ENCODE measurements at places on chromosomes 2 and 18.

GRCh38 chr2:31238126-31238905 lies 4.4 kb downstream of the EHD3 start:
- no peak for DNase-seq

DNA sequence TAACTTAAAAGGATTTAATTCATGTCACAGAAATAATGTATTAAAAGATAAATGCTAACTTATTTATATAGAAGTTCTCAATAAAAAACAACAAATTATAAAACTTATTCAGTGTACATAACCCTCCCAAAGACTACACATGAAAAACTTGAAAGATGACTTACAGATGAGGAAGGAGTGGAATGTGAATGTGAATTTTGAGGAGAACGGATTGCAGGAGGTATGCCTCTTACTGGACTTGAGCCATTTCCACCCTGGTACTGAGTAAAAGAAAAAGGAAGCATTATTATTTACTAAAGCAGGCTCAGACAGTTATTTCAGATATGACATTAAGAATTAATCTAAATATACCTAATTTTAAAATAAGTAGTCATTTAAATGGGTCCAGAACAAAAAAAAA lies 104.4 kb downstream of the TLK1 start:
- no peak for DNase-seq

DNA sequence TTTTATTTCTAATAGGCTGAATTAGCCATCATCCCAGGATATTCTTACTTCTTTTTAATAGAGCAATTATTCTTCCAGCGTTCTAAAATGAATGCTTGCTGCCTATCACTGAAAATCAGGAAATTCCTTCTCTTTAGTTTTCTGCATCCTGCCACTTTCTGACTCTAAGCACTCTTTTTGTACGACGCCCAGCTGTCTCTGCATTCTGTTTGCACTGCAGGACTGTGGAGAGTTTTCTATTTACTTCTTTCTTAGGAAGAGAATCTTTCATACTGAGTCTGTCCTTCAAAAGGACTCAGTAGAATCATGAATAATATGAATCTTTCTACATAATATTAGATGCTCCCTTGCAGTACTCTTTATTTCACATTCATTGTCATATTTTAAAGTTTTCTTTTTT lies 360.4 kb upstream of the DSEL start:
- no peak for DNase-seq

DNA sequence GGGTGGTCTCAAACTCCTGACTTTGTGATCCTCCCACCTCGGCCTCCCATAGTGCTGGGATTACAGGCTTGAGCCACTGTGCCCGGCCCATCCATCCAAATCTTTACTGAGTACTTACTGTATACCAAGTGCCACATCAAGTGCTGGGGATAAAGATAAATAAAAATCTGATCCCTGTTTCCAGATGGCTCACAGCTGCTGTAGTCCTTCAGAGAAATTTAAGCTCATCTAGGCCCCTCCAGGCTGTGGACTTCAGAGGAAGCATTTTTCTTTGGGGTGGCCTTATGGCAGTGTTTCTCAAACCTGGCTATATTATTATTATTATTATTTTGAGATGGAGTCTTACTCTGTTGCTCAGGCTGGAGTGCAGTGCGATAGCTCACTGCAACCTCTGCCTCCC lies 33.7 kb upstream of the GTF2A1L start:
- DNase-seq = no peak

- no peak for DNase-seq
Observed at GRCh38 chr2:43000242-43001054, 208.1 kb upstream of the HAAO start.

GRCh38 chr2:223523551-223524001 lies 78.6 kb downstream of the SCG2 start:
- DNase-seq = no peak

- peak; percentile 6 for DNase-seq
Observed at GRCh38 chr2:134080386-134081089, 173.3 kb upstream of the MGAT5 start.

GRCh38 chr18:63909870-63910269 lies 2.1 kb downstream of the SERPINB10 start:
- DNase-seq = no peak

Data from NCI-H69 (cell line).